ENCODE measurements at places on chromosomes 6 and 20.

- DNase-seq = no peak
- no peaks in the 10 kb centered on the region for H3K27me3 ChIP-seq
- H3K27ac ChIP-seq = no peak overlapping the region
- no peaks in the 10 kb centered on the region for H3K36me3 ChIP-seq
- H3K4me1 ChIP-seq = no peaks in the 10 kb centered on the region
- no peak overlapping the region for H3K4me3 ChIP-seq
Measured at GRCh38 chr6:107390685-107391435, 68.5 kb downstream of the PDSS2 start.

- H3K27me3 ChIP-seq = no peaks in the 10 kb centered on the region
- no peaks in the 10 kb centered on the region for H3K36me3 ChIP-seq
- no peaks in the 10 kb centered on the region for H3K4me1 ChIP-seq
- no peak overlapping the region for H3K27ac ChIP-seq
- no peak for DNase-seq
Measured at GRCh38 chr20:9977629-9978028, 57.2 kb upstream of the ANKEF1 start.

DNA sequence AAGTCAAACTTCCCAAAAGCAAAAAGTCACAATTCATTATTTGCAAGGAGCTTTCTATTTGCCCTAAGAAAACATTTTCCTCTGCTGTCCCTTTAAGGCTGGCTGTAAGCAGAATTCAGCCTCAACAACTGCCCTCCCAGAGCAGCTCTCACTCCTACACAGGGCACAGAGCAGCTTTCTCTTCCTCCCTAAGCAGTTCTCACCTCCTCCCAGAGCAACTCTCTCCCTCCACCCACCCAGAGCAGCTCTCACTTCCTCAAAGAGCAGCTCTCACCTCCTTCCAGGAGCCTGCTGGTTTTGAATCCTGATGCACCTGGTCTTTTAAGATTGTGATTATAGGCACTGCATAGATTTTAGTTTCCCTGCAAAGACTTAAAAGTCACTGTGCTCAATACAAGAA lies 120.6 kb upstream of the TMEM181 start:
- no peak for DNase-seq
- H3K4me3 ChIP-seq = no peak overlapping the region
- no peaks in the 10 kb centered on the region for H3K27me3 ChIP-seq
- H3K4me1 ChIP-seq = no peaks in the 10 kb centered on the region
- H3K27ac ChIP-seq = no peak overlapping the region

GRCh38 chr6:39298061-39298460 lies 16.2 kb downstream of the KCNK17 start:
- peaks cover 5% of the 10 kb centered on the region for H3K4me1 ChIP-seq
- DNase-seq = no peak
- H3K27ac ChIP-seq = no peak overlapping the region
- no peaks in the 10 kb centered on the region for H3K27me3 ChIP-seq
- H3K36me3 ChIP-seq = no peaks in the 10 kb centered on the region

- H3K4me1 ChIP-seq = peaks cover 8% of the 10 kb centered on the region
- no peak for DNase-seq
- H3K27me3 ChIP-seq = no peaks in the 10 kb centered on the region
- H3K27ac ChIP-seq = peak overlapping the region; percentile 75
Measured at GRCh38 chr6:27890445-27891319, 21.5 kb downstream of the OR2B2 start.
